Activated T-helper 9 cell treated with anti-CD3 and anti-CD28 coated beads, Interleukin-2, amount 50 U/mL, for 16 hours (primary cell): ENCODE measurements at places on chromosomes 11 and 22.

DNA sequence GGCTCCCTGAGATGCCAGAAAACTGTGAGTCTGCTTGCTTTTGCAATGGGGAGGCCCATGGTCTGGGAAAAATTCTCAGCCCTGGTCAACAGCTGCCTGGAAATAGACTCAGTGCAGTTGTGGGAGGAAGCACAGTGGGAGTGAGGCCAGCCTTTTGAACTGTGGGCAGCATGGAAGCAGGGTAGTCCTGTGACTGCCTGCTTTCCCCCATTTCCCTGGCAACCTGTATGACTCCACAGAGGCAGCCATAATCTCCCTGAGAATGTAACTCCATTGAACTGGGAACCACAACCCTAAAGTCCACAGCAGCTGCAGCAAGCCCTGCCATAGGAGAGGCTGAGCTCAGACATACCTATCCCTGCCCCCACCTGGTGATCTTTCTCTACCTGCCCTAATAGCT, 494.6 kb upstream of the FAT3 start:
- DNase-seq: no peak

DNA sequence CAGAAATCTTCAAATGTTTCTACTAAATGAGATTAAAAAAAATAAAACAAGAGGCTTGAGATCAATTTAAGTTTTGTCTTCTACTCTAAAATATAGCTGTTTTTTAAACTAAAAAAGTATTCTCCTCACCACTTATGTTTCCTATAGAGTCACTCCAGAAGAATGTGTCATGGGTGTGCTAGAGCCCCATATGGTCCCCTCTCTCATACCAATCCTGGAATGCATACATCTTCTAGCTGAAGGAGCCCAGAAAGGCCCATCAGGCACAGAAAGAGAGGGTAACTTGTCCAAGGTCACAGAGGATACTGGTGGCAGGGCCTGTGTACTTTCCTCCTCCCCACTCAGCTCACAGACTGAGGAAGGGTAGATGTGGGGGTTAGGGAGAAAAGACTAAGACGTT, 34.4 kb downstream of the RELT start:
- DNase-seq: no peak

DNA sequence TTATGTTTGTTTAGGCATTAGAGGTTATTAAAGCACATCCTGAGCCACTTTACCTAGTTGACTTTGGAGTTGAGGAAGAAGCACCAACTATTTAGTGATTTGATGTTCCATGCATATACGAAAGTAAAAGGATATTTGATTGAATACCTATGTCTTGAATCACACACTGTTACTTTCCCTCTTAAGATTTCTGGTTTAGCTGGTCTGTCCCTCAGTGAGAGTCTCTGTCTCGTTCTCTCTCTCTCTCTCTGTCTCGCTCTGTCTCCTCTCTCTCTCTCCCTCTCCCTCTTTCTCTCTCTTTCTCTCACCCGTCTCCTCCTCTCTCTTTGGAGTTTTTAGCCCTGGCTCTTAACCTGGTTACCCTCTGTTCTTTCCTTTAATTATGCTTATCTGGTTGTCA, 11.0 kb downstream of the CTNND1 start:
- no peak for DNase-seq

DNA sequence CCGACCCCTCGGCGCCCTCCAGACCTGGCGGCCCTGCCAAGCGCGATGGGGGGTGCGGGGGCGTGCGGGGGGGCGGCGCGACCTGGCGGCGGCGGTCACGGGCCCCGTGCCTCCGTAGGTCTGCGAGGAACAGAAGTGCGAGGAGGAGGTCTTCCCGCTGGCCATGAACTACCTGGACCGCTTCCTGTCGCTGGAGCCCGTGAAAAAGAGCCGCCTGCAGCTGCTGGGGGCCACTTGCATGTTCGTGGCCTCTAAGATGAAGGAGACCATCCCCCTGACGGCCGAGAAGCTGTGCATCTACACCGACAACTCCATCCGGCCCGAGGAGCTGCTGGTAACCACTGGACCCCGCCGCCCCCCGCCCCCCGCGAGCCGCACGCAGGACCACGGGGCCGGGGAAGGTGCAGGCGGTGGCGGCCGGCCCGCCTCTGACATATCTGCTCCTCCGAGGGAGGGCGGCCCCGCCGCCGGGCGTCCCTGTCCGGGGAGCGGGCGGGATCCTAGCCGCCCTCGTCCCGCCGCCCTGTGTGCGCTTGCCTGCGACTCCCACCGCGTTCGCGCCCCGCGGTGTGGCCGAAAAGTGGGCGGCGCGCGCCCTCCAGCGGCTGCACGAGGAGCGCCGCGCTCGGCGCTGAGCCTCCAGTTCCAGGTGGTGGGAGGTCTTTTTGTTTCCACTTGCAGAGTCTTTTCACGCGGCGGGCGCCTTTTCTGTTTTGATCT, 2.1 kb downstream of the CCND1 start:
- peak; percentile 67 for DNase-seq

DNA sequence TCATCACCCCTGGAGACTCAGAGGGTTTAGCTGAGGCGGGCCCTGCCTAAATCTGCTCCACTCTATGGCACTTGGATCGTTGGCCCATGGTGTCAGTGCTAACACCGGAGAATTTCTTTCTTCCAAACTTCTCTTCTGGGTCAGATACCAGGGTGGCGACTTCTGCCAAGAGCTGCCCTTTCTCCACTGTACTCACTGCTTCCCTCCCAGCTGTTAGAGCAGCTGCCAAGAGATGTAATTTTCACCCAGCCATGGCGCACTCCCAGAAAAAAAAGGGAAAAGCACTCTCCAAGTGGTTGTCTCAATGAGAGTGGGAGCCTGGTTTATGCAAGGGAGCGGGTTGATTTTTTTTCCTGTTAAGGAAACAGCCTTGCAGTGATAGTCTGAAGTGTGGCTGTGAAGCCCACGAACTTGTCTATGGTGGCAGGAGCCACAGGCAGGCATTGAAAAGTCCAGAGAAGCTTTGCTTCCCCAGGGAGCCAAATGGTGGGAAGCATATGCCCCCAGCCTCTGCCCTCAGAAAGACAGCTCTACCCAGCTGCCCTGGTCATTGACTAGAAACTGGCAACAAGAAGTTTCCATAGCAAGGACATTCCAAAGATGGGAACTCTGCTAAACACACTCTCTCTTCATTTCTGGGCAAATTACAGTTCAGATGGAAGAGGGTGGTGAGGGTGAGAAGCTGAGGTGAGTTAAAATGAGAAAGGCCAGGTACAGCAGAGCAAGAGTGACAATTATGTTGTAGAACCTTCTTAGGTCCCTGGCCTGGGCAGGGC, 10.7 kb downstream of the PCSK7 start:
- no peak for DNase-seq

DNA sequence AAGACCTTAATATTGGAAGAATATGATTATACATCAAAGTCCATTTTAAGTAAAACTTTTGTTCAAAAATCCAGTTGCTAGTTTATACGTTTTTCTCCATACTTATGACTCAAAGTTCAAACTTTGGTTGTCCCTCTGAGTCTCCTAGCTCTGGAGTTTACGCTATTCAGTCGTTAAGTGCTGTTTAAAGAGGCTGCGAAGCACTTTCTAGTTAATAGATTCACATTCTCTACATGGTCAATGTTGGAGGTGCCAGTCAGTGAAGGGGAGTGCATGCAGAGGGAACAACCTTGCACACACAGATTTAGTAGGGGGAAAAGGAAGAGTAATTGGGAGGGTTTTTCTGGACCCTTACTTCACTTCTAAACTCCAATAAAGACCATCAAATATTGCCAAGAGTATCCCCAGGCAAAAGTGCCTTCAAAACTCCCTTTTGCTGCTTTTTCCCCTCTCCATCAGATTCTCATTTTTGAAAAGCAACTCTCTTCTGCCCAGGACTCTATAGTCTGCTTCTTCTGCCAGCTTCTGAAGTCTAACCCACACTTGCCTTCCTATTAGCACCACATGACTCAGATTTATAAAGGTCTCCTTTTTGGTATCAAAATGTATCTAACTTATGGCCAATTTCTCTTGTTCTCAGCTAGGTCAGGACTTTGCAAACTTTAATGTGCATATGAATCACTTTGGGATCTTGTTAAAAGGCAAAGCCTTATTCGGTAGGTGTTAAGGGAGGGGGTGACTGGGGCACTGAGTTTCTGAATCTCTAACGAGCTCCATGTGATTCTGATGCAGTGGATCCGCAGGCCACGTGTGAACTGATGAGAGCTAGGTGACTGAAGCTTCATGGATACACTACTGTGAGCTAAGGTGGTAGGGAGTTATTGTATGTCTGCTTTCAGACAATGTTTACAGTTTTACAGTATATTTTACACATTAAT, 96.2 kb upstream of the MTMR2 start:
- DNase-seq: no peak

GRCh38 chr11:61750631-61751273, 1.7 kb upstream of the MYRF start:
- no peak for DNase-seq

- no peak for DNase-seq
These were observed 69.2 kb downstream of the SCN3B start for GRCh38 chr11:123585206-123585605.

- DNase-seq: no peak
These were observed 161.4 kb downstream of the AASDHPPT start for GRCh38 chr11:106238704-106239360.
